Dermis microvascular lymphatic vessel endothelial cell (primary cell): ENCODE measurements at places on chromosomes 2 and 18. TPM values are rescaled to one million over a fixed set of nuclear protein-coding genes. Genes with fewer than 3 reads are reported as not detected.

AOX1 gene
- 0.76 and 5.4 TPM in 2 replicates for total RNA-seq

OR6B2 gene
- not detected in 2 replicates for total RNA-seq

C2orf66 gene
- total RNA-seq = under 0.01 and 0.13 TPM in 2 replicates

DSG4 gene
- not detected in 2 replicates for total RNA-seq

CHST9 gene
- total RNA-seq = not detected in 2 replicates

TNFAIP6 gene
- not detected in 2 replicates for total RNA-seq

MYO3B gene
- total RNA-seq = under 0.01 TPM in 1 of 2 replicates, not detected in the other

TEKT4 gene
- total RNA-seq = not detected in 2 replicates

NDC80 gene
- 6.8 and 20.8 TPM in 2 replicates for total RNA-seq
